ENCODE measurements at places on chromosomes 4 and X. TPM values are rescaled to one million over a fixed set of nuclear protein-coding genes. Genes with fewer than 3 reads are reported as not detected.
A peak's percentile ranks its signal among the peaks of the same experiment; 100 is the strongest.

GRCh38 chrX:119622356-119623232 lies 16.4 kb upstream of the NKRF start:
- DNase-seq = peak; percentile 15

GRCh38 chr4:7021930-7022664 lies 21.1 kb upstream of the TADA2B start:
- DNase-seq = no peak

DNA sequence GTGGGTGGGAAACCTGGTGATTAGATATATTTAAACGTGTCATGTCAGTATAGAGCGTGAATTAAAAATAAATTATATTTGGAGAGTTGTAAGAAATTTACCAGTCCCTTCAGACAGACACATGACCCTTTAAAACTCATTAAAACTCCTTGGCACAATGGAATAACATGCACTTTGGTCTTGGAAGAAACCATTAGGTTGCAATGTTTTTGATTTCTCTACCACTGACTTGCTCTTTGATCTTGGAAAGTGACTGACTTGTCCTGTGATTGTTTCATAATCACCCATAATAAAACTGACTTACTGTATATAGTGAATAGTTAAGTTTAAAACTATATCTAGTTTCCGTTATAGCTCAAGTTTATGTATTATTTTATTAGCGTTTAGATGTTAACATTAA lies 35.8 kb downstream of the FHL1 start:
- DNase-seq = no peak

DNA sequence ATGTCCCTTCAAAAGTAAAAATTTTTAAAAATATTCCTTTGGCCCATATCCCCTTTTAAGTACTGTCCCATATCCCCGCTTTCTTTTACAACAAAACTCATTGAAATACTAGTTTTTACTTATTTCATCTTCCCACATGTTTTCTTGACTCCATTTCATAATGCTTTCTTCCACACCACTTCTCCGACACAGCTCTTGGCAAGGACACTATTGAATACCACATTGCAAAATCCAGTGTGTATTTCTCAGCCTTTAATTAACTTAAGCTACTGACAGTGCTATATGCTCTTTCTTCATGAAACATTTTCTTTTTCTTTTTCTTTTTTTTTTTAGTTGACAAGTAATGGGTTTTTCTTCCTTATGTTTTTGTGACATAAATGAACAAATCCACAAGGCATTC lies 28.8 kb downstream of the PRDM8 start:
- no peak for DNase-seq

GRCh38 chr4:54915276-54915675 lies 210.1 kb downstream of the KDR start:
- no peak for DNase-seq

GRCh38 chrX:52933976-52934703 lies 24.2 kb downstream of the FAM156A start:
- DNase-seq = no peak

DNA sequence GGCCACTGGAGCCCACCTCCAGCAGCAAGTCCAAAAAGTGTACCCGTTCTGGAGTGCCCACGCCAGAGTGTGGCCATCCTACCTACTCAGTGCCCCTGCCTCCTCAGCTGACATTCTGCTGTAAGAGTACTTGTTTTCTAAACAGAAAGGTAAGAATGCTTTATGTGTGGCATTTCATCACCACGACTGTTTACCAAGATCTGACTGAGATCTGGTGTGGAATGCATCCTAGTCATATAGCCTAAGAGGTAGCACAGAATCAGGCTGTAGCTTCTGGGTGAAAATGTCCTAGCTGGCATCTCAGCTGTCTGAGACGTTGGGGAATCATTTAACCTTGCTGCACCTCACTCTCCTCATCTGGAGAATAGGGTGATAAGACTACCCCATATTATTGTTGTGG lies 638.7 kb upstream of the TENM3 start:
- DNase-seq = no peak

DNA sequence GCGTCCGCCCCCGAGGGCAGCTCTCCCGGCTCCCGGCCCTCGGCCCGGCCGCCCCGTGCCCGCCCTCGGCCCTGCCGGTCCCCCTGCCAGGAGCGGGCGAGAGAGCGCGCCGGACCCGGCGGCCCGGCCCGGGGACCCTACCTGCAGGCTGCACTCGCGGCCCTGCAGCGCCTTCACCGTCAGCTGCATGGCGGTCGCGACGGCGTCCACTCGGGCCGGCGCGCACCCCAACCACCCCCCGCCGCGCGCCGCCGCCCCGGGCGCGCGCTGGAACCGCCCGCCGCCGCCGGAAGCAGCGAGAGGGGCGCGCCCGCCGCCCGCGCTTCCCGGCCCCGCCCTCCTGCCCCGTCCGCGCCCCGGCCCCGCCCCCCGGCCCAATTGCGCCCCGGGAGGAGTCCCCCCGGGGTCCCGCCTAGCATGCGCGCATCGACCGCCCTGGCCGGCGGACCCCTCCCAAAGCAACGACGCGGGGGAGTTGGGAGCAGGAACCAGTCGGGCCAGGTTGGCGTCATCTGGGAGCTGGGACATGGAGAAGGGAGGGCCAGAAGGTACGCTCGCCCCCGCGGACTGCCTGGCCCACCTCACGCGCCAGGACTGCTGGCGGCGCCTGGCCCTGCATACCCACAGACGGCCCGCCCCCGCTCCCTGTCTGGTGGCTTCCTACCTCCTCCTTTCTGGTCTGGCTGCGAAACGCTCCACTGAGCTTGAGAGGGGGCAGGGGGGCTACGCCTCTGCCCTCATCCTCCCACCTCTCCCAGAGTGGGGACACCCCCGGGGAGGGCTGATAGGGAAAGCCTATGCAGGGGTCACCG lies at the start of gene UBL4A:
Gene UBL4A (minus strand): TSS at position 220 of the 812 bp plus-strand sequence. CDS start 31 bp downstream, at position 189.
- peak; percentile 53 for DNase-seq

DNA sequence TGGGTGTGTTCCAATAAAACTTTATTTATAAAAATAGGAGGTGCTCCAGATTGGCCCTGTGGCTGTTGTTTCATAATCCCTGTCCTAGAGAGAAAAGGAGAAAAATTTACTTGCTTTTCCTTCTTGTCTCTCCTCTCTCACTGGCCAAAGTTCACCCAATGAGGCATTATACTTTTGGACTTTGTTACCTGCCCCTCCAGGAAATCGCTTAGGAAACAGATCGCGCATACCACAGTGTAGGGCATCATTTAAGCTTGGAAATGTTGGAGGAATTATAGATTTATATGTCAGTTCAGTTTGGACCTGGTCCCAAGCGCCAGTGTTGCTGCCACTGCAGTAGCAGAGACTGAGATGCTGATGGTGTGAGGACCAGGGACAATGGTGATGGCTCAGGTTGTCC lies 337.6 kb upstream of the NR3C2 start:
- DNase-seq = no peak

- DNase-seq = no peak
These were observed 171.1 kb downstream of the PDGFC start for GRCh38 chr4:156800463-156800862.

DNA sequence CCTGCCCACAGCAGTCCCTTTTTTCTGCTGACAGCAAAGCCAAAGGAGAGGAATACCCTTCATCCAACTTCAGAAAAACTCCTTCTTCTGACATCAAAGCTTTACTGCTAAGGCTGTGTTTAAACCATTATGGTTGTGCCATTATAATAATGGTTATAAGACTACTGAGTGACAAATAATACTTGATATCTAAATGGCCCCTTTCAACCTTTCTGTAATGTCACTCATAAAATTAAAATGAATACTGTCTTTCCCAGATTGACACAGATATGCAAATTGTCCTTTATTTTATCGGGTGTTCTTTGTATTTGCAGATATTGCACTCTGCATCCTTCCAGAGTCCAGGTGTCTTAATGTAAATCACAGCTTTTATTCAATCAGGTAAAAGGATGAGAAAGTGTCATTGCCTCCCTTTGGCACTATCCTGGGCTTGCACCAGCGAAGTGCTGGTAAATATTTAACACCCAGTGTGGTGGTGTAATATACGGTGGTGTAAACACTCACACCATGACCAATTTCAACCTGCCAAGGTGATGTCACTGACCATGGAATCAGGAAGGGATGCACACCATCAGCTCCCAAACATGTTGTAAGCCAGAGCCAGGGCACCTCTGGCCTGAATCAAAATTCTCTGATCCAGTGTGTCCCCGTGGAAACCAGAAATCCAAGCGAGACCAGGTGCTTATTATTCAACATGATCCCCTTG lies 139.4 kb upstream of the TENM3 start:
- DNase-seq = no peak

- DNase-seq = no peak
These were observed 168.8 kb downstream of the PCDH18 start for GRCh38 chr4:137363496-137363895.

Gene WDR17
- 10.2 TPM for total RNA-seq

Gene CPLX1
- 8.2 TPM for total RNA-seq

Gene FAM9B
- 4.6 TPM for total RNA-seq

Gene SLC2A9
- 6.8 TPM for total RNA-seq

Gene SPANXD
- total RNA-seq = 13.9 TPM

All from testis (tissue), 5 donors.